ENCODE measurements at places on chromosomes 13 and 19.

- peak; percentile 76 for DNase-seq
These were observed 8.1 kb downstream of the TIMM29 start for GRCh38 chr19:10936661-10937084.

DNA sequence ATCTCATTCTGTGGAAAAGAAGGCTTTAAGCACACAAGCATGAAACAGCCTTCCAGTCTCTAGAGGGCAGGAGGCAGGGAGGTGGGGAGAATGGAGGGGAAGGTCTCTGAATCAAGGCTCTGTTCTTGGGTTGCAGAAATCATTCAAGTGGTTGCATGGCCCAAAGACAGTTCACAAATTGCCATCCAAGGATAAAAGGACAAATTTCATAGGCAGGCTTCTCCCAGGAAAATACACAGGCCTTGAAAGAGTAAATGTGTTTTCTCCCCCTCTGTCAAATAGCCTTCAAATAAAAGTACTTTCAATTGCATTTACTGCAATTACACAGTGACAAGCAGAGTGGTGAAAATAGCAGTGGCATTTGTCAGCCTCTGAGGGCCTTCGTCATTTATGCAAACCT, 450.8 kb downstream of the DCT start:
- DNase-seq: no peak

GRCh38 chr13:114105521-114106225, 26.8 kb downstream of the RASA3 start:
- no peak for DNase-seq

DNA sequence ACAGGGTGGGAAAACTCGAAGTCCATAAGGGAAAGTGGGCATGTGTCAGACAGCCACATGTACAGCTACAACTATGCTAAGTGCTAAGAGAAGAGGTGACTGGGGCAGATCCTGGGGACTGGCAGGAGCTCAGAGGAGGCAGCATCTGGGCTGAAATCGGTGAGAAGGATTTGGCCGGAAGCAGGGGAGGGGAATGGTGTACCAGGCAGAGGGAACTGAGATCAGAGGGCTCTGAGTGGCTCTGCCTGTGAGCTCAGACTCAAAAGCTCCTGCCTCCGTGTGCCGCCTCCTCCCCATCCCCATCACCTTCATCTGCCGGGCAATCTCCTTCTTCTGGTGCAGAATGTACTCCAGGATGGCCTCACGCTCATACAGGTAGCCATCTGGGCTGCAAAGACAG, 21.8 kb downstream of the NOSIP start:
- no peak for DNase-seq

- no peak for DNase-seq
These were observed 114.6 kb downstream of the KDM4B start for GRCh38 chr19:5083547-5083965.

GRCh38 chr19:6065685-6066374, 44.5 kb downstream of the RFX2 start:
- DNase-seq: no peak

DNA sequence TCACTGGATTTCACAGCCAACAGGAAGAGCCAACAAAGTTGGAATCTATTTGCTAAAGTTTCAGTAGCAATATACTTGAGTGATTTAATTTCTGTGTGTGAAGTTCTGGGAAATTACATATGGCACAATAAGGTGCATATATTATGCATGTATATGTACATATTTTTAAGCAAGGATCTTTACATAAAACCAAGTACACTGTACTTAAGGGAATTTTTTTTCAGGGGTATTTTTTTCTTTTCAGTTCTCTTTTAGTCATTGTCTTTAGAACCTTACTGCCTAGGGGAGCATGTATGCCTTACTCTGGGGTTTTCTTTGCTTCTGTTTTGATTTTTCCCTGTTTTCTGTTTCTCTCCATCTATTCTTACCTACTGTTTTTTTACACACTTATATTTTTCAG, 7.4 kb downstream of the RAP2A start:
- DNase-seq: no peak

DNA sequence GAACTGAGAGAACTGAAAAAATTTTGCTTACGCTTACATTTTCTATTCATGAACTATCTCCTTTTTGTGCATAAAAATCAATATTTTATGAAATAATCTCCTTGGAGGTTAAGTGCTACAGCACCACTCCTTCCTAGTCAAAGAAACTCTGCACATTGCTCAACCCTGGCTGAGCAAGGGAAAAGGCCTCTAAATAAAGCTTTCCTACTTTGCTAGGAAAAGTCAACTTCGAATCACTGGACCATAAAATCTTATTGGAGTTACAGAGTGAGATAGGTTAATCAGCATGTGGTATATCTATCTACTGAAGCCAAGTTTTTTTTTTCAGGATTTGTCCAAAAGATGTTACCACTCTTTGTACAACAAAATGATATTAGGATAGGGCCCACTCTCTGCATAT, 57.5 kb upstream of the HMGB1 start:
- DNase-seq: no peak

GRCh38 chr19:27741236-27741635, 1471.7 kb downstream of the UQCRFS1 start:
- DNase-seq: no peak

DNA sequence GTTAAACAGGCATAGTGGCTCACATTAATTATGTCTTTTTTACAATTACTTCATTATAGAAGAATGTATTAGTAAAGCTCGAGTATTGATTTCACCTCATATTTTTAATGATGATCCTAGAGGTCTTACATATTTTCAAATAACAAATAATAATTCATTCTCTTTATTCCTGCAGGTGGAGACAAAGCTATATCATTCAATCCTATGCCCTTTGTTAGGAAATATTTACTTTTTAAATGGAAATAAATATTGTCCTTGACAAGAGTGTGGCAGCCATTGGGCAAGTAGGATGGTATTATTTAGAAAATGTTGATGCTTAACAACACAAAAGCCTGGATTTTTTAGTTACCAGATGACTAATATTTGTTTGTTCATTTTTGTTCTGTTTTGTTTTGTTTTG, 127.6 kb downstream of the COG6 start:
- no peak for DNase-seq

GRCh38 chr19:9835507-9835949, 410 bp downstream of the PIN1 start:
- DNase-seq: no peak

DNA sequence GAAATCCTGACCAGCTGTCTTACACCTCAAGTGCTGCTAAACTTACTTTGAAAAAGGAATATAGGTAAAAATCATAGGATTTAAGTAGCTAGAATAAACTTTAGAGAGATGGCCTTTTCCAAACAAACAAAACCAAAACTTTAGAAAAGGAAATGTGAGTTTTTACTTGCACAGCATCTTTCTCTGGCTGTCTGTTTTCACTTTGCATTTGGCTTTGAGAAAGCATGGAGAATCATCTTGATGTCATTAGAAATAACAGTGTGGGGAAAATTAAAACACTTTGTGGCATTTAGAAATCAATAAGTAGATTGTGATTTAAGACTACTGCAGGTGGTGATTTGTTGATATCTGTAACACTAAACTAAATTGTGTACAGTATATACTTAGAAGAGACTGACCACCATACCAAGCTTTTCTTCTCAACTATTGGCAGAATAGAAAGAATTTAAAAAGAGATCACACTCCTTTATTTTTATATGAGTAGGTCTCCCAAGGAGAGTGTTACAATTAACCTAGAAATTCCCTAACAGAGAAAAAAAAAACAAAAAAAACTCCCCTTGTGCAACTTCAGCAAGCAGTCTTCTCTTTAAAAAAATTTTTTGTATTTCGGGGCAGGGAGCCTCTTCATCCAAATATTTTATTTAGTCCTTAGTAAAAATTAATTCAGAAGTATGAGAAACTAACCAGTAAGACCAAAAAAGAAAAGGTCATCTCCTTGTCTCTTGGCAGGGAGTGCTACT, 6.1 kb downstream of the WDFY2 start:
- DNase-seq: no peak

GRCh38 chr19:21130097-21130775, 11.6 kb upstream of the ZNF431 start:
- no peak for DNase-seq

GRCh38 chr19:47096721-47097120, 16.9 kb downstream of the ZC3H4 start:
- DNase-seq: no peak

DNA sequence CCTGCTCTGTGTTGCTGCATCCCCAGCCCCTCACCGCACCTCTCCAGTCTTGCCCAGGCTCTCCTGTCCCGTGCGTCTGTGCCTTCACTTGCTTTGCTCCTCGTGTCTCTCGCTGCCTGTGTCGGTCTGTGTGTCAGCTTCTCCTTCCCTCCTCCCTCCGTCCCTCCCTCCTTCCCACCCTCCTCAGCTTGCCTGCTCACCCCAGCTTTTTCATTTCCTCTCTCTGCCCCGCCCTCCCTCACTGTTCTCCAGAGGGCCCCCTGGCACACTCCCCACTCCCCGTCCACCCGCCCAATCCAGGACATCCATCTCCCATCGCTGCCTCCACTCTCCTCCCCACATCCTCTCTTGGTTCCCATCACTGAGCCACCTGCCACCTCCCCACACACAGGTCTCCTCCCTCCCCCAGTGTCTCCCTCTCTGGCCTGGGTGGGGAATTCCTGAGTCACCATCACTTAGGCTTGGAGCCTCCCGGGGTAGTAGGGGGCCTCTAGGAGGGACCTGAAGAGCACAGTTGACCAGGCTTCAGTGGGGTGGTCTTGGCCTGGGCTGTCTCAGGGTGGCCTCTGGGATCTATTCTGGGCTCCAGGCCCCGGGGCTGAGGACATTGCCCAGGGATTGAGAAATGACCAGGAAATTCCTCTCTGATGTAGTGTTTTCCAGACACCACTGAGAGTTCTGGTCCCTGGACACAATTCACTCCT, at the start of gene PTGIR:
Gene PTGIR (minus strand): TSS at position 132 of the 704 bp plus-strand sequence. CDS start 864 bp downstream, outside the sequence.
- DNase-seq: no peak

GRCh38 chr13:27678306-27679040, 56.8 kb downstream of the POLR1D start:
- no peak for DNase-seq

DNA sequence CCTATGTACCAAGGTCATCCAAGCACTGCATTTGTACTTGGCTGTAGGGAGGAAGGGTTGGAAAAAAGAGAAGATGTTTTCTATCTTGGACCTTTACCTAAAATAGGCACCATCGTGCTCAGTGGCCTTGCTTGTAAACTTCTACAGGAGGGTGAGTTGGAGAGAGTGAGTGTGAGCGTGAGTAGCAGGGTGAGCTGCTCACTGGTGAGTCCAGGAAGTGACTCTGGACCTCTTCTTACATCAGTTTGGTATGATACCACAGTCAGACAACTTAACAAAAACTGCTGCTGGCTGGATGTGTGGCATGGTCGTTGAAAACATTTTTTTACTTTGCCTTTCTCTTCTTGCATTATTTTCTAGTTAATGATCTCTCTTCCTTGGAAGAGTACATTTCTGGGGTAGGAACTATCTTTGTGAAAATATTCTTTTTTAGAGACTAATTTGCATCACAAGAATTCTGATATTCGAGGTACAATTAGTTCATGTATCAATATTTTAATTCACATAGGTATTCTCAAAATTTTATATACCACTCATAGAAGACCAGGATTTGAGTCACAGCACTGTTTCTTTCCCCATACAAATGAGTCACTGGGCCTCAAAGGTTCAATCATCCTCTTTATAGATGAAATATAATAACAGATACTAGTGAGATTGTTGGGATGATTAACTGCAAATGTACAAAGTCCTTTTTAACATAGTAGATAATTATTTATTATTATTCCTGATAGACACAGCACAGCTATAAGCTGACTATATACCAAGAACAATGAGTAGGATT, 651 bp downstream of the SERPINE3 start:
- no peak for DNase-seq

DNA sequence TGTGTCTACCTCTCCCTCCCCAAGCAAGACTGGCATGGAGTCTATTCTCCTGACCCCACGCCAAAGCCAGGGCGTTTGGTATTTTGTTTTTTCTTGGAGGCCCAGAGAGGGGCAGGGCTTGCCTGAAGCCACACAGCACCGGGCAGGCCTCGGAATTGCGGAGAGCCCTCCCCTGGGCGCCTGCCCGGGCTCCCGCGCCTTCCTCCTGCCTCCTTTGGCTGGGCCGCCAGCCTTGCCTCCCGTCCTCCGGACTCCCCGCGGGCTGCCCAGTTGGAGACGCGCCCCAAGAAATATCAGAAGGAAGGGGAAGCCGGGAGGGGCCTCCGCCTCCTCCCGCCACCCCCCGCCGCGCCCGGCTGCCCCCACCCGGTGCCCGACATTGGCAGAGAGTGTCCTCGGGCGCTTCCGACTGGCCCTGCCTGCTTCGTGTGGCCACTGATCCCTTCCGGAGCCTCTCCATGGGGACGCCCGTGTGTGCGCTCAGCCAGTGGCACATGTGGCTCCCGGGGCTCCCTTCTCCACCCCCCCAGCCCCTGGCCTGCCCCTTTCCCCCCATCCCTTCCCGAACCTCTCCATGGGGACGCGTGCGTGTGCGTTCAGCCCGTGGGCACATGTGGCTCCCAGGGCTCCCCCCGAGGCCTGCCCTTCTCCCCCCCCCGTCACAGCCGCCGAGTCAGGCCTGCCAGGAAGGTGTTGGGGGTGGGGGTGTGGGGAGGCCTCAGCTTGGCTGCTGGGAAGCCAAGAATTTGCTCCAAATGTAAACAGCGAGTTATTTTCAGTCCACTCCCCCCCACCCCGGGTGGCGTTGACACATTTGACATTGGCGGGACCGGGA, 37.3 kb downstream of the NFIC start:
- peak; percentile 44 for DNase-seq

- DNase-seq: peak; percentile 74
These were observed 16.5 kb downstream of the VASP start for GRCh38 chr19:45523642-45524256.

GRCh38 chr19:47729799-47730520, 15.4 kb upstream of the NOP53 start:
- DNase-seq: peak; percentile 61

GRCh38 chr13:103945836-103946235, 879.6 kb upstream of the SLC10A2 start:
- no peak for DNase-seq

- no peak for DNase-seq
These were observed 110.8 kb downstream of the ZIC5 start for GRCh38 chr13:99860745-99861144.

DNA sequence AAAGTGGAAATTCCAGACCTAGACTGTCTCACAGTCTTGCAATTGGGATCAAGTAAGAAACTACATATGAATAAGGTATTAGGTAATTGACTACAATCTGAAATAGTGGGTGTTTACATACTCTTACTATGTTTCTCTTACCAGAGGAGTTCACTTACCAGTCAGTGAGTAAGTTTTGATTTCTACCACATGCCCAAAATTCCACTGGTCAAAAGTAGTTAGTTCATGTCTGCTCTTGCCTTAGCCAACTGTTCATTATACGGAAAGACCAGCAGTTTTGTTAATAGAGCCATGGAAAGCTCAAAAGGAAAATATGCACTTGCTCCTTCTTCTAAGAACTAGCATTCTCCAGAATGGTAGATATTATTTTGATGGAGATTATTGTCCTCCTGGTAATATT, 490.8 kb downstream of the RFC3 start:
- DNase-seq: no peak

GRCh38 chr13:102361113-102361512, 40.7 kb downstream of the FGF14 start:
- DNase-seq: no peak

DNA sequence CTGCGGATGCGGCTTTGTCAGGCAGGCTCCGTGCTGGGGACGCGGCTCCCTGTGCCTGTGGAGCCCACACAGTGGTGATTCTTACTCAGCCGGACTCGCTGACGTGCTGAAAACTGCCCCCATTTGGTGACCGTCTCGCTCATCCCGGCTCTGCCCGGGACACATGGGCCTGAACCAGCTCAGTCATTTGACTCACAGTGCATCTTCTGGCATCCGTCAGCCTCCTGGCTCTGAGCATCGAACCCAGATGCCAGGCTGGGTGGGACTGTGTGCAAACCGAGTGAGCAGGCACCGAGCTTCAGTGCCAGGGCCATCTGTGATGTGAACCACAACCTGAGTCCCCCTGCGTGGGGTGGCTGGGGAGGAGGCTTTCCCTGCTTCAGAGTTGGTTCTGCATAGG, 5.5 kb downstream of the GCDH start:
- no peak for DNase-seq

Measured in kidney capillary endothelial cell (primary cell).